ENCODE measurements at places on chromosomes 11 and 22.

GRCh38 chr11:13329670-13330356, 52.2 kb downstream of the BMAL1 start:
- DNase-seq: no peak

DNA sequence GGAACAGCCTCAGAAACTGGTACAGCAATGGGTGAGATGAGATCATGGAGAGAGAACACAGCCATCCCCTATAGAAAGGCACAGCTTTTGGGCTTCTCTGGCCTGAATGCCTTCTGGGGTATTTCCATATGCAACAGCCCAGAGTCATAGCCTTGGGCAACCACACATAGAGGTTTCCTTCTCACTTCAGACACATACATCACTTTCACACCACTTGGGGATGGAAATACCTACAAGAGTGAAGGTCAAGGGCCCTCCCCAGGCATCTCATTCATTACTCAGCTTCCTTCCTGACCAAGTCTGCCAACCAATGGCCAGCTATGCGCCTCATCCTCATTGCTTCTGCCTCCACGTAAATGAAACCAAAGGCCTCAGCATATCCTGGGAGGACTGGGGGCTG, 17.7 kb upstream of the OLFML1 start:
- DNase-seq: no peak

DNA sequence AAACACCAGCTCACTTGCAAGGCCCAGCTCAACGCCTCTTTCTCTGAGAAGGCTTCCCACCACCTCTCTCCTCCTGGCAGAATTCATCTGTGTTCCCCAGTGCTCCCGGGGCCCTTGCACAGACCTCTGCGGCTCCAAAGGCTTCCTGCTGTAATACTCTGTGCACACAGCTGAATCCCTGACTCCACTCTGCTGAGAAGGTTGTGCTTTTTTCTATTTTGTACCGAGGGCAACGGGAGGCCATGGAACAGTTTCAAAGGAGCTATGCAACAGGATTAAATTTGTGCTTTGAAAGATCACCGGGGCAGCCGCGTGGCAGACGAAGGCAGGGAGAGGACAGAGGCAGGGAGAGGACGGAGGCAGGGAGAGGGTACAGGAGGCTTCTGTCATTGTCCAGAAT, 49.2 kb upstream of the SYT7 start:
- DNase-seq: no peak

GRCh38 chr11:33157103-33158027, 3.9 kb downstream of the CSTF3 start:
- DNase-seq: no peak

DNA sequence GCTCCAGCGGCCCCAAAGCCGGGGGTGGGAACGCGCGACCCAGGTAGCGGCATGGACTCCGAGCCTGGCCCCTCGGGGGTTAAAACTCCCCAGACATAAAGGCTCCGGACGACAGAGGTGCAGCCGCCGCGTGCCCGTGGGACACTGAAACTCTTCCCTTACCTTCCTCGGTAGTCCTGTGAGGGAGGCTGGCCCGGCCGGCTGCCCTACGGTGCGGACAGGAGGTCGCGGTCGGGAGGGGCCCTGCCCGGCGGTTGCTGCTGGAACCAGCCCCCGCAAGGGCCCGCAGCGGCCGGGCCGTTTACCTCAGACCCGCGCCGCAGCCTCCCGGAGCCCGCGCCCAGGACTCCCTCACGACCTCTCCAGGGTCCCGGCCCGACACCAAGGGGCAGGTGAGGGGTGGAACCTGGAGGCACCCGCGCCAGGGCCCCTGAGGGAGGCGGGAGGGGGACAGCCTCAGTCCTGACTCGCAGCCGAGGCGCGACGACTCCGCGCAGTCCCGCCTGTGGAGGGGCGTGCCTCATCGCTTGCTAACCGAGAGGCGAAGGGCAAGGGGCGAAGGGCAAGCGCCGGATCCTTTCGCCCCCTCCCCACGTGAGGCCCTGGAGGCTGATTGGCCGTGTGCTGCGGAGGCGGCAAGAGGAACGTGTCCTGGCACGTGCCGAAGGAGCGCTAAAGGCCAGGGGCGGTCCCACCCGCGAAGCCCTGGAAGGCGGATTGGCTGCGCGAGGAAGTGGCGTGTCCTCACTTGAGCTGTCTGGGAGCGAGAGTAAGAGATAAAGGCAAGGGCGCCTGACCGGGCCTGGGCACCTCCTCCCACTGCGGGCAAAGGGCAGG, at the start of gene UPB1:
UPB1 (plus strand) TSS at position 805 of the 837 bp plus-strand sequence. CDS start 72 bp downstream, outside the sequence.
- DNase-seq: no peak

GRCh38 chr11:74470526-74470925, 3.2 kb upstream of the KCNE3 start:
- no peak for DNase-seq

- DNase-seq: no peak
These were observed 54.2 kb upstream of the CSNK2A3 start for GRCh38 chr11:11407065-11407762.

GRCh38 chr11:19642185-19643158, 70.2 kb upstream of the NAV2 start:
- DNase-seq: no peak

DNA sequence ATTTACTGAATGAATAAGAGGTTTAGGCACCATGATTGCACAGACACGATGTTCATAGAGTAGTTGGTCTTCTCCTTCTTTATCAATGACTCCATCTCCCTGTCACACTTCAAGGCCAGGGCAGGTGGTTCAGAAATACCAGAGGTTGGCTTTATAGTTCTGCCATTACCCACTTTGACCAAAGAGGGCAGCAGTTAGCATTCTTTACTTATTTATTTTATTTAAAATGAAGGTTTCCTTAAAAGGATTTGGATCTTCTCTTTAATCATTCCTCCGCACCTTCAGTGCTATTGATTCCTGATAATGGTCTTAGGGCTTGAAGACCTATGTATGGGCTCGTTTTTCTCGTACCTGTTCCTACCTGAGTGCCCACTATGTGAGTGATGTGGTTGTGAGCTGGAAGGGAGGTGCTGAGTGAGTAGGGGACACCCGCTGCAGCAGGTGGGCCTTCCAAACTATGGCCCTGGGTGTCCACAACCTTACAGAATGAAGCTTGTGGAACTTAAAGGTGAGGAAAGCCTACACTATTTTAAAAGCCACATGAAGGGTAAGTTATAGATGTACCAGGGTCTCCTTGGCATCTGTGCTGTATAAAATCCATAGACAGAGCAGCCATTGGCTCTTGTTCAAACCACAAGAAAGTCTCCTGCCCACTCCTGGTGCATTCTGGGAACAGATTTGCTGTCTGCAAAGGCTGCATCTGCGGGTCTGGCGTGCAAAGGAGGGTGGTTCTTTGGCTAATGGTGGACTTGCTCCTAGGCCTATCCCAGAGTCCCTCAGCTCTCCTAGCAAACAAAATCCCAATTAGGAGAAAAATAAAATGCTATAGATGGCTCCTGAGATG, 35.0 kb downstream of the TIMP3 start:
- no peak for DNase-seq

GRCh38 chr11:134154441-134154840, 69.3 kb downstream of the NCAPD3 start:
- DNase-seq: no peak

DNA sequence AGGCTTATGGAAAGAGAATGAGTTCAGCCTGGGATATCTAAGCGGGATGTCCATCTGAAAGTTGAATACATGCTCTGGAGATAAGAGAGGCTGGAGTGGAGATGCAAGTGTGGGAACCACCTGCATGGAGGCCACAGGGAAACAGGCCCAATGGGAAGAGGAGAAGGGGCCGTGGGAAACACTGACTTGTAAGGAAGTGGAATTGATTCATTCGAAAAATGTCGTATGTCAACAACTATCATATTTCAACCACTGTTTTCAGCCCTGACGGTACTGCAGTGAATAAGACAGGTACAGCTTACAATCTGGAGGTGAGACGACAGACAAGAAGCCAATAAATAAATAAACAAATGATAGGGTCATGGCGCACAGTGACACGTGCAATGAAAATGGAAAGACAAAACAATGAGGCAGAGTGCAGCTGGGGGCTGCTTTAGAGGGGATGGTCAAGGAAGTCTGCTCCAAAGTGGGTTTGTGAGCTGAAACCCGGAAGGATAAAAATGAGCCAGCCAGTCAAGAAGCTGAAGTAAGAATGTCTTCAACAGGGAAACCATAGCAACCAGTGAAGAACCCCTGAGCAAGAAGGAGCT, 35.9 kb downstream of the EFCAB6 start:
- no peak for DNase-seq

DNA sequence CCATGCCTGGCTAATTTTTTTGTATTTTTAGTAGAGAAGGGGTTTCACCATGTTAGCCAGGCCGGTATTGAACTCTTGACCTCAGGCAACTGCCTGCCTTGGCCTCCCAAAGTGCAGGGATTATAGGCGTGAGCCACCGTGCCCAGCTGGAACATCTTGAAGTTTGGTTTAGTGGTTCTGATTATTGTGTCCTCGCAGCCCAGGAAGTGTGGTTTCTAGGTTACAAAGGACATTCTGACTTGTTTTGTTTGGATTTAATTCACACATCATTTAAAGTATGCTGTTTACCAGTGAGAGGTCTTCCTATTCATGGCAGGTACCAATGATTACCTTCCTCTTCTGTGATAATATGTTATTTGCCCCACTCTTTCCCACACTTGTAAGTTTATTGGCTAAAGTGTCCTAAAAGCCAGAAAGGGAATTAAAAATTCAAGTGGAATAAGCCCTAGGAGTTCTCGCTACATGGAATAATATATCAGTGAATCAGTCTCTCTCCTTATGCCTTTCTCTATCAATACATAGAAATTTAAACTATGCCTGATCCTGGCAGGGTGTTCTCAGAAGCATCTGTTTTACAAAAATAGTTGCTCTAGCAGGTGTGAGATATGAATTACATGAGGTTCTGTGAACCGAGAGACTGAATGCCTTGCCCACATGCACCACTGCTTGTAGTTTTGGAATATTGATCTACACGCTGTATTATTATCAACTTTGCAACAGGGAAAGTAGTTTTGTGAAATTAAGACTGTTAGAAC, 263.1 kb downstream of the DDX10 start:
- DNase-seq: no peak

- no peak for DNase-seq
These were observed 5.5 kb upstream of the IL10RA start for GRCh38 chr11:117980720-117981119.

DNA sequence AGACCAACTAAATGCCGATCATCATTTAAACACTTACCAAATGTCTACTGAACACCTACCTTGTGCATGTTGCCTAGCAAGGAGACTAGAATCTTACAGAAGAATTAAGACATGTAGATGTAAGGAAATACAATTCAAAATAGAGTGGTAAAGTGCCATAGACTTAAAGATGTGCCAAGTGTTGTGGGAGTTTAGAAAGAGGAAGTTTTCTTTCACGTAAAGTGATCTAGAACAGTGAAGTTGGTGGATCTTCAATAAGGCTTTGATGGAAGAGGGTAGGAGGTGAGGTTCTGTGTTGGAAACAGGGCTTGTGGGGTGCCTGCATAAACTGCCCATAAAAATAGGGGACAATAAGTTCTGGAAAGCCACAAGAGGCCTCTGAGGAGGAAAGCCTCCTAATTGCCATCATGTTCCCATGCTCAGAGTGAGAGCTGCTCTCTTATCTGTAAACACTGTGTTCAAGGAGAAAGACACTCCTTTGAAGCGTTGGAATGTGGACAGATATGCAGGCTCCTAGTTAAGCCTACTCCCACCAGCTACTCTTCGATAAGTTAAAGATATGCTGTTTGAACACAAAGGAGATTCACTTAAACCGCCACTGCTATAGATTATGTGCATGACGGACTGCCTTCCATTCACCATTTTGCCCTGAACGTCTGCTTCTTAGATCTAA, 66.7 kb downstream of the HSD17B12 start:
- DNase-seq: no peak

GRCh38 chr11:1152316-1153104, 5.2 kb upstream of the MUC5AC start:
- DNase-seq: no peak

- DNase-seq: no peak
These were observed 39.4 kb downstream of the TRIM29 start for GRCh38 chr11:120098503-120099020.

GRCh38 chr11:121452609-121453150, at the start of gene SORL1-AS1:
TSS of gene SORL1-AS1 (minus strand) at chr11:121452967.
- no peak for DNase-seq

GRCh38 chr22:42347281-42347824, 76.9 kb upstream of the TCF20 start:
- no peak for DNase-seq

DNA sequence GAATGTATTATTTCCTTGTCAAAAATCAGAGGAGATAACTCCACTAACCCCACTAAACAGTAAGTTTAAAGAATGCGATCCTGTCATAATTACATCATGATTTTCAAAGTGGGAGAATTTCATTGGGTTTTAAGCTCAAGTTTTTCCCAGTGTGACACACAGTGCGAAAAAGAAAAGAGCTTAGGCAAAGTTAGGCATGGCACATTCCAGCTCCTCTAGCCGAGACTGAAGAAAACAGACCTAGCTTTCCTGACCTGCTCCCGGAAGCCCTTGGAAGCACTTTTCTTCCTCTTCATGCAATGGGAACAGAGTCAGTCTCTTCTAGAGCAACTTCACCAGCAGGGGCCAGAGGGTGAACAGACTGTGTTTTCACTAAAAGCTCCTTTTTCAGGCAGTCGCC, 76.6 kb upstream of the AKIP1 start:
- DNase-seq: no peak

GRCh38 chr11:69034123-69034867, 14.4 kb upstream of the TPCN2 start:
- no peak for DNase-seq

- DNase-seq: no peak
These were observed 33.4 kb downstream of the PGR start for GRCh38 chr11:101096036-101096704.

- DNase-seq: peak; percentile 60
These were observed 78.7 kb upstream of the GRAMD1B start for GRCh38 chr11:123351375-123351774.

DNA sequence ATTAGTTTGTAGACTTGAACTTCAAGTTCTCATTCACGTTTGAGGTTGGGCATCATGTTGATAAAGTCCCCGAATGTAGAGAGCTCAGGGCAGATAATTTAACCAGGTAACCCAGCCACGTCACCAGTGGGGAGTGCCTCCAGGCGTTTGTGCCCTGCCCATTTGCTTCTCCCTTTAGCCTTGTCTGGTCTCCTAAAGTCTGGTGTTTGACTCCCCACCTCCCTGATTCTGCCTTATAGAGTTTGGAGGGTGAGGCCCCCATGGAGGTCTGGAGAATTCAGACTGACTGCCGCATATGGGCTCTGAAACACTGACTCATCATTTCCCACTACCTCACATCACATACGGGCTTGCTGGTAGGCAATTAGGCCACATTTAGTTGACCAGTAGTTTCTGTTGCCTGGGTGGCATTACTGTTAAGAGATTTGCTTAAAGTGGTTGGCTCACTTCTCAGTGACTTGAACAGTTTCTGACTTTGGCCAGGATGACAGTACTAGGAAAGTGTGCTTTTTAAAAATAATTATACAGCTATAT, 99.3 kb upstream of the GAL start:
- DNase-seq: no peak

DNA sequence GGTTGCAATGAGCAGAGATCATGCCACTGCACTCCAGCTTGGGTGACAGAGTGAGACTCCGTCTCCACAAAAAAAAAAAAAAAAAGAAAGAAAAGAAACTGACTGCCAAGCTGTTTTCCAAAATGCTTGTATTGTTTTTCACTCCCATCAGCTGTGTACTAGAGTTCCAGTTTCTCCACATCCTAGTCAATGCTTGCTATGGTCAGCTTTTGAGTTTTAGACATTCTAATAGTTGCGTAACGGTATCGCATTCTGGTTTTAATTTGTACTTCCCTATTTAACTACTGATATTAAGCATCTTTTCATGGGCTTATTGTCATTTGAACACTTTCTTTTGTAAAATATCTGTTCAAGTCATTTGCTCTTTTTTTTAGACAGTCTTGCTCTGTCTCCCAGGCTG, 55.7 kb downstream of the TSPAN18 start:
- DNase-seq: no peak

Measured in substantia nigra (tissue), 51 donors.